CD4-positive, alpha-beta T cell treated with Interleukin-17A for 1 hour (primary cell): ENCODE measurements at places on chromosomes 6 and 20.
A peak's percentile ranks its signal among the peaks of the same experiment; 100 is the strongest.

- DNase-seq: no peak
These were observed 15.4 kb downstream of the BPIFA2 start for GRCh38 chr20:33183312-33183711.

DNA sequence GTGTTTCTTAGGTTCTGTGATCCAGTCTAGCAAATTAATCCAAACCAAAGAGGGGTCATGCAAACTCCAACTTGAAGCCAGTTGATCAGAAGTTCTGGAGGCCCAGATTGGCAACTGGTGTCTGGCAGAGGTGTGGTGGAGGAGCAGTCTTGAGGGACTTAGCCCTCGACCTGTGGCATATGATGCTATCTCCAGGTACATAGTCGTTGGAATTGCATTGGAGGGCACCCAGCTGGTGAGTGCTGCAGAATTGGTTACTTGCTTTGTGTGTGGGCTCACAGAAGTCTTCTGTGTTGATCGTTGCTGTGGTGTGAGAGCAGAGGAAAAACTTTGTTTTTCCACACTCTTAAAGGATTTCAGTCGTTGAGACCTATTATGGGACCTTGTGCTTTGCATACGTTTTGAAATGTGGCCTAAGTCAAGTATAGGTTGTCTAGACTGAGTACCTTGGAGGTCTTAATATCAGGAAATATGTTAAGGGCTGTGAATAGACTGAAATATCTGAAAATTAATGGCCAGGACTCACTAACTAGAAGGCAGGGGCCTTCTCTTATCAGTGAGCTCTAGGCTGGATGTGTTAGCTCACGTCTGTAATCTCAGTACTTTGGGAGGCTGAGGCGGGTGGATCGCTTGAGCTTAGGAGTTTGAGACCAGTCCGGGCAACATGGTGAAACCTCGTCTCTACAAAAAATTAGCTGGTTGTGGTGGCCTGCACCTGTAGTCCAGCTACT, 7.8 kb downstream of the PANK2 start:
- DNase-seq: no peak

- DNase-seq: no peak
These were observed at the start of gene PRICKLE4 for GRCh38 chr6:41780551-41781365. Gene PRICKLE4 (plus strand): TSS chr6:41780782. CDS start chr6:41783474, 2,692 bp downstream.

DNA sequence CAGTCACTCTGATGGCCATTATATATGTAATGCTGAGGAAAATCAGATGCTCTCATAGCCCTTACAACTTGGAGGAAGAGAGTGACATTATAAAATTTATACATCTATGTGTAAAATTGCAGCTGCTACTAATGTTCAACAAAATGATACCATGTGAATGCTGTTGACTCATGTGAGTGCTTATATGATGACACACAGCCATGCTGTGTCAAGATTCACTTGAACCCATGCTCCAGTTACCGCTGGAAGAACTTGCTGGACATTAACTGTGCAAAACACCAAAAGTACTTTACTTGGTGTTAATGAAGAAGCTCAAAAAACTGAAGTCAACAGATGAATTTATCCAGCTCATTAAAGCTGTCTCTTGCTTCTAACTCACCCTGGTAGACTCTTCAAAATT, 318.9 kb upstream of the PLCB4 start:
- DNase-seq: no peak

DNA sequence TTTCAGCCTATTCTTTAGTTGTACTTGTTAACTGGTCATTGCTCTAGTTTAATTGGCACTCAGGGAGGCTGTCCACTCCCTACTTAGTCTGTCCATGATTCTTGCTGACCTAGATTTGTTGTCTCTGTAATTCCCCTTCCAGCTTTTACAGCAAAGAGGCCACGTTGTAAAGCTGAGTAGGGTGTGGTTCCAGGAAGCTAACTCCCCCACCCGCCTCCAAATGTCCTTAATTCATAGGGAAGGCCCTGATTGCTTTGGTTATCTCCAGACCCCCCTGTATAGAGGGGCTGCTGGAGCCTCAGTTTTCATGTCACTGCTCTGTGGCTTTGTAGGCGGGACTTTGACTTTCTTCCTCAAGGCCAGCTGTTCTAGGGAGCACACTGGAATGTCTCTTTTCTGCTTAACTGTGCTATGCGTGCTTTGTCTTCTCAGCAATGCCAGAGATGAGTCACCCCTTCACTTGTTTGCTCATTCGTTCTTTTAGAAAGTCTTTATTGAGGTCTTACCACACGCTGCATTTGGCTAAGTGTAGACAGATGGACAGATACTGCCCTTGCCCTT, 175.1 kb upstream of the JAG1 start:
- no peak for DNase-seq

DNA sequence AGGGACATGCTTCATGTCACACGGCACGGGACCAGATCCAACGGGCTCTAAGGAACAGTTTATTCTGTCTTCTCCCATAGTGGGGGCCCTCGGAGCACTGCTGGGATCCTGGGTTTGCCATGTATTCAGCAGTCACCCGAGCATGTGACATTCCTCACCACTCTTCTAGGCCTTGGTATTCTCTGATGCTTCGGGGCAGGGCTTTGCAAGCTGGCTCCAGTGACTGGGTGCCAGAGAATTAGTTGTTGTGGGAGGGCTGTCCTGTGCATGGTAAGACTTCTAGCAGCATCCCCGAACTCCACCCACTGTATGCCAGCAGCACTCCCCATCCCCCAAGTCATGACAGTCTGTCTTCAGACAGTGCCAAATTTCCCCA, 5.4 kb downstream of the CCN5 start:
- no peak for DNase-seq

GRCh38 chr6:7728855-7729590, 3.1 kb downstream of the BMP6 start:
- DNase-seq: no peak

- no peak for DNase-seq
These were observed at the start of gene PTK6 for GRCh38 chr20:63536997-63537524. Gene PTK6 (minus strand): TSS chr20:63537376. CDS start chr20:63537314, 62 bp downstream.

GRCh38 chr6:105364243-105364642, 38.6 kb downstream of the PREP start:
- DNase-seq: no peak

GRCh38 chr20:47688385-47689381, 96.6 kb downstream of the SULF2 start:
- DNase-seq: no peak

GRCh38 chr20:4795394-4795793, 73.7 kb downstream of the PRND start:
- DNase-seq: no peak

DNA sequence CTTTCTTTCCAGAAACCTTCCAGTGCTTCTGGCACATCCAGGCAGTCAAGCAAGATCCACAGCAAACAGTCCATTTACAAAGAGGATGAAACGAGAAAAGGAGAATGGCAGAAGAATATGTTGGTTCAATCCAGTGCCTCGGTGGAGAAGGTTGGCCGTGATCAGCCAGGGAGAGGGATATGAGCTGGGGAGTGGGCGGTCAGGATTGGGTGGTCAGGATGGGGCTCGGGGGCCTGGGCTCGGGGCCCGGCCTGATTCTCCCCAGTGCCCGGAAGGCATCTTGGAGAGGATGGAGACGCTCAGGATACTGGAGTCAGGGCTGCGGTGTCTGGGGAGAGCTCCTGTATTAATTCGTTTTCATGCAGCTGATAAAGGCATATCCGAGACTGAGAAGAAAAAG, 61.3 kb downstream of the EFCAB8 start:
- no peak for DNase-seq

- DNase-seq: no peak
These were observed 73.8 kb downstream of the JARID2 start for GRCh38 chr6:15319677-15320076.

GRCh38 chr6:6943421-6943820, 164.3 kb upstream of the RREB1 start:
- no peak for DNase-seq

DNA sequence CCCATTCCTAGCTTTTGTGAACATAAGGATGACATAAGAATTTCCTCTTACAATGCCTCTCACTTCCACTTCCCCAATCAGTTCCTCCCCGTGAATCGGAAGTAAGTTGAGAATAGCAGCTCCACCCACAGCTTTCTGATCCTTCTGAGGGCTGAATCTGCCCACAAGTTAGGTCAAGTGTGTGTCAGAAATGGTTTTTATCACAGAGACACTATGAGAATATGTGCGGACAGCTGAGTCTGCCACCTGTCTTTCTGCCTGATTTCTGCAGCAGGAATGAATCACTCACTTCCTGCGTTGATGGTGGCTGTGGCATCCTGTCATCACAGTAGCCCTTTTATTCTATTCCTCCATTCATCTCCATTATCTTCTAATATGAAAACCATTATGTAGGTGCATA, 70.2 kb downstream of the RIN2 start:
- peak; percentile 30 for DNase-seq

DNA sequence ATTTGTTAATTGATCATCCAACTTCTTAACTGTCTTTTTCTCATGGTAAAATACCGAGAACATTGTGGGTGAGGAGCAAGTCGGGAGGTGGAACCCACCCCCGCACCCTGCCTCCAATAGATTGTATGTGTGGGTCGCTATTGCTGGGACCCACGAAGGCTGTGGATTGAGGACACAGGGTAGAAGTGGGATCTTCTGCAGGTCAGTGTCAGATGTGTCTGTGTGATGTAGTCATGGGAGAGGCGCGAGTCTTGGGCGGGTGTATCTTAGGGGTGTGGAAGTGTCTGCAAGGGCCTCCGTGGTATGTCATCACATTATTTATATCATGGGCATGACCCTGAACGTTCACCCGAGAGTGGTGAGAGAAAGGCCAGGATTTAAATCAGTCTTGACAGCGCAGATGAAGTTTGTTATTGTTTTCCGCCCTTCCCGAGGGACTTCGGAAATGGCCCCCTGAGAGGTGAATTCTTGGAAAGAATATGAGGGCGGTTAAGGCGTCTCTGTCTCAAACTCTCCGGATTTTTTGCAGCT, 472 bp upstream of the PAQR8 start:
- peak; percentile 52 for DNase-seq

DNA sequence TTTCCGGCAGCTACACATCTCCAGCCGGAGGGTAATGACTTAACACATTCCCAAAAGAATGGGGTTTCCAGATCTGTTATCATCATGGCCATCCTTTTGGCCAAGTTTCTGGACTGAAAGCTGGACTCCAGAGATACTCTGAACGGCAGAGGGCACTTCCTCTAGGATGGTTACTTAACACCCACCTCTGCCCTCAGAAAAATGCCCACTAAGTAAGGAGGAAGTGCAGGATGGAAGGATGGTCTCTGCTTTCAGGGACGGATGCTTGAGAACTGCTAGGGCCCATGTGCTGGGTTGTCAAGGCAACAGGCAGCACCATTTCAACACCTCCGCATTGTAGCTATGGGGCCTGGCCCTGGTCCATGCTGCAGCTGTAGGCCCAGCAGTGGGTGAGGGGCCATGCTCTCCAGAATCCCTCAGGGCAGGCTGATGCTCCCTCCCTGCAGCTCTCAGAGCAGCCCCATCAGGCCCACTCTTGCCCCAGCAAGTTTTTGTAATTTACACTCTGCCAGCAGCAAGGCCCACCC, 16.5 kb upstream of the TGM3 start:
- no peak for DNase-seq

DNA sequence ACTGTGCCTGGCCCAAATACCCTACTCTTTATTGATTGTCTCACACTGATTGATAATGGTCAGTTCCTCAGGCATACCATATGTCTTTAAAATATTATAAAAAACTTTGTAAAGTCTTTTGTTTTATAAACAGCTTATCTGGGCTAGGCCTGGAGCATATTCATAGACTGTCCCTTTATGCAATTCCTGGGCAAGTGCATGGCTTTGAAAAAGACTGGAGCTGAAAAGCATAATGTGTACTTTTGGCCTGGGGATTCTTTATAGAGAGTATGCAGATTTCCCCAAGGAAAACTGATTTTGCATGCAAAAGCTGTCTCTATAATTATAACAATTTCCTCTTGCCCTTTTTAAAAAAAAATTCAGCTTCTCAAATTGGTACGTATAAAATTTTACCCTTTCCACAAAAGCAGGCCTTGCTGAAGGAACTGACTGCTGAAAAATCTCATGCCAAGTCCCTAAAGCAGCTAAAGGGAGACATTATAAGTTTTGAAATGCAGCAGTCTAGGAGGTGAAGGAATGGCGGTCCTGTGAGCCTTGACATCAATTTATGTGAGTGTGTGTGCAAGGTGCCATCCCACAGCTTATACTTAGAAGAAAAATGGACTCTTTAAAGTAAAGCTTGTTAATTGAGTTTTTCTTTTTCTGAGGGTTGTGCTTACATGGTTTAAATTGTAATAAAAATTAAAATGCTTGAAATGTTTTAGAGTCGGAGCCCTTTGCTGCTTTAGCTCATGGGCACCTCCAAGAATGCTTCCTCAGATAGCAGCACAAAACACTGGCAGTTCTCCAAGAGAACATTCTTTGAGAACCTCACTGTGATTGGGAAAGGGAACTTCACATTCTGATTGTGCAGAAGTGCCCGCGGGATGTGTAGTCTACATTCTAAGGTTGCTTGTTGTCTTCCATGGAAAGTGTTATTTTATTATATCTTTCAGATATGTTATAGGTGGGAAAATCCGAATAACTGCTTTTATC, 43.9 kb downstream of the PLCB4 start:
- no peak for DNase-seq

DNA sequence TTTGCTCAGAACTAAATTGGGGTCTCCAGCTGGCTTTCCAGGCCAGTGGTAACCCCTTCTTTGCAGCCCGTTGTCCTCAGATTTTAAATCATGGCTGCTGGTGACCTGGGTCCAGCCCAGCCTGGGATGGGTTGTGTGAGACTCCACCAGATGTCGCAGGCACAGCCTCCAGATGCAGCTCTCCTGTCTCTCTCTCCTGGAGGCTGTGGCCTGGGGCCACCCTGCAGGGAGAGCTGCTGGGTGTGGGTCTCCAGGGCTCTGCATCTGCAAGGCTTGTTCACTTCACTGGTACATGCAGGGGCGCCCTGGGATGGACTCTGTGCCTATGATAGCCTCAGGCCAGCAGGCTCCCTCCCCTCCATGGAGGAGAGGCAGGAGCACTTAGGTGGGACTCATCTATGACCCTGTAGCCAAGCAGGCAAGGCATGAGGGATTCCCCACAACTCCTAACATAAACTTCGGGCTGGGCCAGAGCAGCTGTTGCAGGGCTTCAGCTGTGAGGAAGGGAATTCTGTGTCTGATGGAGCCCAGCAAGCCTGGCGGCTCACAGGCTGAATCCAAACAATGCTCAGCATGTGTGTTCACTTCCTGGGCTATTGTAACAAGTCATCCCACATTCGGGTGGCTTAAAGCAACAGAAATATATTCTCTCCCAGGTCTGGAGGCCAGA, 94.7 kb upstream of the NXT1 start:
- no peak for DNase-seq

GRCh38 chr6:134930463-134930862, 19.4 kb downstream of the ALDH8A1 start:
- DNase-seq: no peak

- DNase-seq: peak; percentile 35
These were observed 312.5 kb downstream of the EYA4 start for GRCh38 chr6:133553652-133554051.

- no peak for DNase-seq
These were observed 245.6 kb downstream of the HIVEP2 start for GRCh38 chr6:142699391-142699790.
